Left renal cortex interstitium (tissue), 4 donors: ENCODE measurements at places on chromosomes 3 and 15.

GRCh38 chr3:190094160-190094718 is 26.5 kb downstream of the P3H2 start:
- DNase-seq, result no peak

GRCh38 chr3:1288805-1289494 is 196.1 kb downstream of the CNTN6 start:
- no peak for DNase-seq

- no peak for DNase-seq
Observed at GRCh38 chr3:127578802-127579201, 11.7 kb downstream of the TPRA1 start.

- DNase-seq, result no peak
Observed at GRCh38 chr15:95352631-95353187, 977.8 kb upstream of the NR2F2 start.

GRCh38 chr3:52277972-52278509 is 408 bp downstream of the WDR82 start:
- DNase-seq, result no peak

DNA sequence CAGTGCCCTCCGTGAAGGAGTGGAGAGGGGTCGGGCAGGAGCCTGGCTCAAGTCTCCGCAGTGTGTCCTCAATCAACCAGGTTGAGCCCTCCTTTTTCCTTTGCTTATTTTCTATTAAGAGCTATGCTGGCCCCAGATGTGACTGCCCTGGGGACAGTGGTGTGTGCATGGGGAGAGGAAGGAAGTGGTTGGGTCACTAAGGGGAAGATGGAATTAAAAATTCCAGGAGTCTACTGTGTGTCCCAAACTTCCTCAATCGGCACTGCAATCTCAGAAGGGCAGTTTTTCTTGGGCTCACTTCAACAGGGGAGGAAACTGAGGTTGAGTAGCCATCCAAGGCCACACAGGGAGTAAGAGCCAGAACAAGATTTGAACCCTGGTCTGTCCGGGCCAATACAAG is 13.7 kb upstream of the GRIP2 start:
- no peak for DNase-seq

- DNase-seq, result no peak
Observed at GRCh38 chr3:125644036-125645005, 49.0 kb upstream of the OSBPL11 start.

- no peak for DNase-seq
Observed at GRCh38 chr3:194062830-194063229, 73.1 kb upstream of the HES1 start.

DNA sequence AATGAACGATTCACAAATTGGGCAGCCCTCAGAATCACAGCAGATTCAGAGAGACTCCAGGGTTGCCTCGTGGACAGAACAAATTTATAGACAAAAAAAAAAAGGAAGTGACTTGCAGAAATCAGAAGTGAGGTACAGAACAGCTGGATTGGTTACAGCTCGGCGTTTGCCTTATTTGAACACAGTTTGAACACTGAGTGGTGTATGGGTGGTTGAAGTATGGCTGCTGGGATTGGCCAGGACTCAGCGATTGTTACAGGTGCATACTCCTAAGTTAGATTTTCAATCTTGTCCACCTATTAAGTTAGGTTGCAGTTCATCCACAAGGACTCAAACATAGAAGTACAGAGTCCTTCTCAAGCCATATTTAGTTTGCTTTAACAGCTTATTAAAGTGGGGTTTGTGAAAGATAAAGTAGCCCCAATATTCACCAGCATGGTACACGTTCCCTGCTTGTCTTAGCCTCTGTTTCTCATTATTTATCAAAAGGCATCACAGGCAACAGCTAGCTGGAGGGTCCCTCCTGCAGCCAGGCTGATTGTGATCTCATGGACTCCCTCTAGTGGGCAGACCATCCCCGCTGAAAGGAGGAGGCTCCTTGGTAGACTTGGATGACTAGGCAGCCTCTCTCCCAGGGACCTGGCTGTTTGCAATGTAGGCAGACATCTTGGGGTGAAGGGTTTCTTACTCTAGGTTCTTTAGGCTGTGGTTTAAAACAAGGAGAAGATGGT is 17.6 kb upstream of the ALDH1L1 start:
- no peak for DNase-seq

DNA sequence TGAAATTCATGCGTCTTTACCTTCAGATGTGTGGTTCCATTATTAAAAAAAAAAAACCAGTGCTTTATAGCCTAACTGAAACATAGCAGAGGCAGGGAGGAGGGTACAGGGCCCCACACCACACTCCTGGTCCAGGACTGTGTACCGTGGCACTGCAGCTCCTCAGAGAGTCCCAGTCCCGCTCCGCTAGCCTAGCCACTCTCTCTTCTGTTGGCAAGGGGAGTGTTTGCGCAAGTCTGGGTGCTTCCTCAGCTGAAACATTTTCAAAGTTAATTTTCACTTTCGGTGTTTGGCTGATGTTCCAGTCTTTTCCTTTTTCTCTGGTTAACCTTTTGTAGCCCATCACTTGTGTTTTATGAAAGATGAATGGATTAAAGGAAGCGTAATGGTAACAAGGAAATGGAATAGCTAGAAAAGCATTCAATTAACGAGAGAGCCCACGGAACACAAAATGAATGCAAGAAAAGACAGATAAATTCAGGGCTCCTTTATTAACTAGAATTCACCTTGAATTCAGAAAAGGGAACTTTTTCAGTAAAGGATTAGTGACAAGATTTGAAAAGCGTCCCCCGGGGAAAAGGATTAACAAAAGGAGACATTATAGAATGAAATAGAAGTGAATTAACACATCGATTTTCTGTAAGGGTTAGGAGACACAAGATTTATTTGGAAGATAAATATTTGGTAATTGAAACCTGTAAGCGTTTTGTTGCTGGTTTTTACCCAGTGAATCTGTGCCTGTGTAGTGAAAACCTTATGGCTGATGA is 177.0 kb downstream of the CACNA2D3 start:
- DNase-seq, result no peak

GRCh38 chr15:68997050-68997449 is 17.4 kb upstream of the NOX5 start:
- DNase-seq, result no peak

GRCh38 chr3:30548600-30548999 is 57.8 kb upstream of the TGFBR2 start:
- DNase-seq, result no peak

GRCh38 chr3:120497818-120498217 is 47.0 kb upstream of the FSTL1 start:
- DNase-seq, result no peak

DNA sequence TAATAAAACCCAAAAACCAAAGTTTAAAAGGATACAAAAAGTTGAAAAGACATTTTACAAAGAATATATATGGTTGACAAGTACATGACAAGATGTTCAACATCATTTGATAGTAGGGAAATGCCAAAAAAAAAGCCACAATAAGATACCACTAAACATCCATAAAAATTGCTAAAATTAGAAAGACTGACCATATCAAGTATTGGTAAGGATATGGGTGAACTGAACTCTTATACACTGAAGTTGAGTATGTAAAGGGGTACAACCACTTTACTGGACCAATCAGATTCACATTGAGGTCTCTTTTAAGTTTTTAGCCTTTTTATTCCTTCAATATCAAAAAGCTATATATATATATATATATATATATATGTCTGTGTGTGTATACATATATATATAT is 190.5 kb upstream of the P2RY1 start:
- no peak for DNase-seq

GRCh38 chr15:71207141-71207540 is 91.9 kb downstream of the THSD4 start:
- no peak for DNase-seq

GRCh38 chr15:88498996-88499395 is 31.5 kb downstream of the MRPS11 start:
- no peak for DNase-seq

- DNase-seq, result no peak
Observed at GRCh38 chr3:42638339-42638842, 15.1 kb upstream of the ZBTB47 start.

DNA sequence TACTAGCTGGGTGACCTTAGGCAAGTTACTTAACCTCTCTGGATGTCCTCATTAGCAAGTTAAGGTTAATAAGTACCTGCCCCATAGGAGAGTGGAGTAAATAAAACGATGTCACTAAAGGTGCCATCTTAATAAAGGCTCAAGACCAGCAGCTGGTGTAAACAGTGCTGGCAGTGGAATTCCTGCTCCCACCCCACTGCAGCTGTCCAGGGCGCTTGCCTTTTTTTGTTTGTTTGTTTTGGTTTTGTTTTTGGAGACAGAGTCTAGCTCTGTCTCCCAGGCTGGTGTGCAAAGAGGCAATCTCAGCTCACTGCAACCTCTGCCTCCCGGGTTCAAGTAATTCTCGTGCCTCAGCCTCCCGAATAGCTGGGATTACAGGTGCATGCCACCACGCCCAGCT is 28.9 kb downstream of the IDH3A start:
- no peak for DNase-seq

GRCh38 chr3:108511055-108511454 is 659 bp upstream of the MYH15 start:
- no peak for DNase-seq

- no peak for DNase-seq
Observed at GRCh38 chr15:65558336-65558735, 28.1 kb downstream of the HACD3 start.
